ENCODE measurements at places on chromosomes 7 and 10.

DNA sequence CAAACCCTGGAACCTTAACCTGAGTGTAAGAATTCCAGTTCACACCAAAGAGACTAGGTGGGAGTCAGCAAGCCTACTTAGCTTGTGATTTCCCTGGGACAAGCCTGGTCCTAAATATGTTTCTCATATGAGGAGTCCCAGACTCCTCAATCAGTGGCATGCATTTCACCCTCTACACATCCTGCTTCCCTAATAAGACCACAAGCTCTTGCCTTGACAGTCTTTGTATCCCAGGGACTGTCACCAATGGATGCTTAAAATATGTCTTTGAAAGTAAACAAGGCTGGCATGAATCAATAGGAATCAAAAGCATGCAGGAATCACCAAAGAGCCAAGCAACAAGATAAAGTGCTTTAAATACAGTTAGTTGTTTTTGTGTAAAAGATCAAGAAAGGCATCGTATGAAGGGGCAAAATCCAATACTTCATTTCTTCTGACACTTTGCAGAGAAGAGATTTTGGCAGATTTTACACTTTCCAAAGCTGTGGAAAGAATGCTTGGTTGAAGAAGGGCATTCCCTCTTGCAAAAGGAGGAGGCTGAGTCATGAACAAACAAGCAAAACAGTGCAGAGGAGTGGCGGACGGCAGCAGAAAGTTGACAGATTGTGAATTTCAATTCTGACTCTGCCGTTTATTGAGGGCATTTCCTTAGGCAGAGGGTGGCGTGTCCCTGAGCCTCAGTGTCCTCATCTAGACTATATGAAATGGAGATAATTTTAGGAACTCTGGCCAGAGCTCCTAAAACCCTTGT is 8.5 kb upstream of the NFE2L3 start:
- DNase-seq = no peak

DNA sequence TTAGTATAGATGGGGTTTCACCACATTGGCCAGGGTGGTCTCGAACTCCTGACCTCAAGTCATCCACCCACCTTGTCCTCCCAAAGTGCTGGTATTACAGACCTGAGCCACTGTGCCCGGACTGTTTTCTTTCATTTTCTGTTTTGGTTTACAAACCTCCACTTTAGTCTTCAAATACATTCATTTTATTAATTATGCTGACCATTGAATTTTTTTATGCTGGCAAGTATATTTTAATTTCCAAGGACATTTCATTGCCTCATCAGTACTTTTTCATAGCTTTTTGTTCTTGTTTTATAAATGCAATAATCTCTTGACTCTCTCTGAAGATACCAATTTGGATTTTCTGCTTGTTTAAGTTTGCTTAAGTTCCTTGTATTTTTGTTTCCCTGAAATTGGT is 170.5 kb downstream of the CACNB2 start:
- no peak for DNase-seq

DNA sequence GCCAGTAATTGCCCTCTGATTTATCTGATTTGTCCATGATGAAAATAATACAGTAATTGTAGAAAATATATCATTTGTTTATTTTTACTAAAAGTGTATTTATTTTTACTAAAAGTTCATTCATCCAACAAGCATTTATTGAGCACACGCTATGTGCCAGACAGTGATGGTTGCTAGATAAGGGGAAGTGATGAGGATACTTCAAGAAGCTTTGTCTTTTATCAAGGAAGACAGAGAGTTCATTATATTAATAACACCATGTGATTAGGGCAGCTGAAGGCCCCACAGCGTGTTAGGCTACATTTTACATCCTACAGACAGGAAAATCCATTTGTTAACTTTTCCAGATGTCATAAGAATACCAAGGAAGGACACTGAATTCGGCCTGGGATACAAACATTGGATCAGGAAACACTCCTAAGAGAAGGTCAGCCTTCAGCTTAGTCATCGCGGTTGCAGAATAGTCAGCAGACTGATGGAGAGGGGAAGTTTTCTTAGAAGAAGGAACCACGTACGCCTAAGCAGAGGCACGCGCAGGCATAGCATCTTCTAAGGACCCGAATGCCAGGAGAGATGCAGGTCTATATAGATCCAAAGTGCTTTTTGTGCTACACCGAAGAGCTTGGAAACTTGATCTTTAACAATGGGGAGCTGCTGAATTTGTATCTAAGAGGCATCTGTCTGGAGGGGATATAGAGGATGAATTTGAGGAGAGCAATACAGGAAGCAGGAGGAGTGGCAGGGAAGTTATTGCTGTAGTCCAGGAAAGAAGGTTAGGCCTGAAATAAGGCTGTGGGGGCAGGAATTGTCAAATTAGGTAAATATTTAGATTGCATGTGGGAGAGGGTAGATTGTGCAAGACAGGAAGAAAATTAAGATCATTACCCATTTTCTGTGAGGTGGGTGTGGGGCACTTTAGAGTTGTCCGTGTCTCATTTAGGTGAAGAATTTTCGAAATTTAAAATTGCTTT is 85.7 kb downstream of the LRGUK start:
- DNase-seq = no peak

DNA sequence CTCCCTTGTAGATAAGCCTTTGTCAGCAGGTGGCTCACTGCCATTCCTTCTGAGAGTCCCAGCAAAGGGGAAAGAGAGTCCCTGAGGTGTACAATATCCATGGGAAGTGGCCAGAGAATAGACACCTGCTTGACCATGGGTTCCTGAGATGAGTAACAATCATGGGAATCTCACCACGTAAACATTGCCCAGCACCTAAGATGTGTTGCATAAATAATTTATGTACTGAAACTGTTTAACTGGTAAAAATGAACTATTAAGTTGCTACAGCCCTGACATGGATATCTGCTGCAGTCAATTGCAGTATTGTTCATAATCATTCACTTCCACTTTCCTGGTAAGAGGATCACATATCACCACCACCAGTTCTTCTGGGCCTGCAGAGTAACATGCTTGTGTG is 123.8 kb upstream of the INHBA start:
- no peak for DNase-seq

DNA sequence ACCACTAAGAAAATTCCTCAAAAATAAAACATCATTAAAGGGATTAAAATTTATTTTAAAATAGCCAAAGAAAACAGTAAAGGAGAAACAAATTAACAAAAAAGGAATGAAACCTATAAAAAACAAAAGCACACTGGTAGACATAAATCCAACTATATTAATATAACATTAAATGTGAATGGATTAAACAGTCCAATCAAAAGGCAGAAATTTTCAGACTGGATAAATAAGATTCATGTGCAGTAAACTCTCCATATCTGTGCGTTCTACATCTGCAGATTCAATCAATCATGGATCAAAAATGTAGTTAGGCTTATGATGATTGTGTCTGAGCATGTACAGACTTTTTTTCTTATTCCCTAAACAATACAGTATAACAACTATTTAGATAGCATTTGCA is 42.6 kb downstream of the ZNF518A start:
- DNase-seq = no peak

- no peak for DNase-seq
These were observed 59.9 kb downstream of the INSIG1 start for GRCh38 chr7:155357573-155358041.

DNA sequence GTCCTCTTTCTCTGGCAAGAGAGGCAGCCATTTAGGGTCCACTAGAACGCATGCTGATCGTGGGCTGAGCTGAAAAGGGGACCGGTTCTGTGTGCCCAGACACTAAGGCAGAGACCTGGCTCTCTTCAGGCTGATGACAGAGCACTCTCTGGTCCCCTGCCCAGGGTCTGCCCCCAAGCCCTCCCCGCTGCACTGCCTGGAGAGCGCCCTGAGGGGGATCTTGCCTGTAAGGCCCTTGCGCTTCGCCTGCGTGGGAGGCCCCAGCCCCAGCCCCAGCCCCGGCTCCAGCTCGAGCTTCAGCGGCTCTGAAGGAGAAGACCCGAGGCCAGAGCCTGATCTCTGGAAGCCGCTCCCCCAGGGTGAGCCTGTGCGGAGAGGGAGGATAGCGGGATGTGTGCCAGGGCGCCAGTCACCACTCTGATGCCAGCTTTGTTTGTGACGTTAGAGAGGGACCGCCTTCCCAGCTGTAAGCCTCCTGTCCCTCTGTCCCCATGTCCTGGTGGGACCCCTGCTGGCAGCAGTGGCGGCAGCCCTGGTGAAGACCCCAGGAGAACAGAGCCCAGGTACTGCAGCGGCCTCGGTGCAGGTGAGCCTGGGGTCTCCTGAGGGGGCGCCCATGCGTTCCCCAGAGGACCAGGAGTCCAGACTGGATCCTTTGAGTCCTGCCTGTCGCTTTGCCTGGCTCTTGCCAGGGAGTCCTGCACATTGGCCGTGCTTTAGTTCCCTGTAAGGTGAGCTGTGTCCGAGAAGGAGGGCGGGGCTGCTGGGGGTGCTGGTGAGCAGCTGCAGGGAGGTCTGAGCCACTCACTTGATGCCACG is 43.2 kb downstream of the ZNF467 start:
- DNase-seq = no peak

- no peak for DNase-seq
These were observed 192.7 kb upstream of the LRGUK start for GRCh38 chr7:133934262-133934976.

GRCh38 chr10:70981171-70981836 is 92.9 kb upstream of the PCBD1 start:
- no peak for DNase-seq

DNA sequence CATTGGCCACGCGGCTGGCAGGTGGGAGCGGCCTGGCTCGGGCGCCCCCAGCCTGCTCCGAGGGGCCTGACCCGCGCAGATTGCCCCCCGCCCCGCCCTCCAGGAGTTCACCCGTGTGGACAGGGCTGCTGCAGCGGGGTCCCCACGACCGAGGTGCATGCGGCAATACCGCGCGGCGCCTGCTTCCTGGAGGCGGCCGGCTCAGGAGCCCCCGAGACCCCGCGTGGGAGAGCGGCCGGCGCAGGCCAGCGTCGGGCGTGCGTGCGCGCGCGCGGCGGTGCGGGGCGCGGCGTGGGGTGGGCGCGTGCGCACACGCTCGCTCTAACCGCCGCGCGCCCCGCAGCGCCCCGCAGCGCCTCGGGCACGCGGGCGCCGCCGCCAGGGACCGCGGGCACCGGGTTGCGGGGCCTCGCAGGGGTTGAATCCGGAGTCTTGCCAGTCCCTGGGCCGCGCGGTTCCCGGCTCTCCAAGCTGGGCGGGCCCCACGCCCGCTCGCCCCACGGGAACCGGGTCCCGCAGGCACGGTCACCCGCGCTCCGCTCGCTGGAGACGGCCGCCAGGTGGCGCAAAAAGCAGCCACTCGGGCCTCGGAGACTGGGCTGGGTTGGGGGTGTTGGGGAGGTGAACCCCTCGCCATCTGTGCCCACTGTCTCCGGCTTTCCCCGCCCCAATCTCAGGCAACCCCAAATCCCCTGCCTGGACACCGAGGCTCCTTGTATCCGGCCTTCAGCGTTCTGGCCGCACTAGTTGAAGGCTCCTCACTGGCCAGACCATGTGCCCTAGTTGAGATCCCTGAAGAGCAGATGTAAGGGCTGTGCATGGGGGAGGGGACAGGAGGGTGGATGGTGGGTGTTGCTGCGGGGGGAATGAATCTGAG is 1.3 kb upstream of the ACHE start:
- DNase-seq = no peak

GRCh38 chr7:141665208-141666035 is 36.5 kb downstream of the DENND11 start:
- no peak for DNase-seq

DNA sequence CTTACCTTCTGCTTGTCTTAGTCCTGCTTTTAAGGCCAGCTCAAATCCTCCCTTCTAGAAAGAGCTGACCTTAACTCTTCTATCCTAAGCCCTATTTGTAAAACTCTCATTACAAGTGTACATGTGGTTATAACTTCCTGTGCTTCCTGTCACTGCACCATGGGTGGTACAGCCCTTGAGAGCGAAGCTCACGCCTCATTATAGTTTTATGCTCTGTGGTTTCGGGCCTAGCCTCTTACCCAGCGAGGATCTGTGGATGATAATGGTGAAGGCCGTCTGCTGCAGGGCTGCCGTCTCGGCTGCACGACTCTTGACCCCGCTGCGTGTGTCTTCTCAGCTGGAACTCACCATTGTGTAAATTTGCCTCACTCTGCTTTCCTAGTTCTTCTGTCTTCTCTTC is 74.6 kb downstream of the CUL1 start:
- no peak for DNase-seq

- no peak for DNase-seq
These were observed 1281.2 kb upstream of the SORCS1 start for GRCh38 chr10:108445746-108446145.

DNA sequence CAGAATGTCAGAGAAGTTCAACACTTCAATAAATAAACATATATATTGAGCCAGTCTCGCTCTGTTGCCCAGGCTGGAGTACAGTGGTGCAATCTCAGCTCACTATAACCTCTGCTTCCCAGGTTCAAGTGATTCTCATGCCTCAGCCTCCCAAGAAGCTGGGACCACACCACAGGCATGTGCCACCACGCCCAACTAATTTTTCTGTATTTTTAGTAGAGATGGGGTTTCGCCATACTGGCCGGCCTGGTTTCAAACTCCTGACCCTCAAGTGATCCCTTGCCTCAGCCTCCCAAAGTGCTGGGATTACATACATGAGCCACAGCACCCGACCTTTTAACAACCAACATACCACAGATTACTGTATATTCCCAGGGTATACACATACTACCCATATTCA is 134.2 kb downstream of the JMJD1C start:
- no peak for DNase-seq

DNA sequence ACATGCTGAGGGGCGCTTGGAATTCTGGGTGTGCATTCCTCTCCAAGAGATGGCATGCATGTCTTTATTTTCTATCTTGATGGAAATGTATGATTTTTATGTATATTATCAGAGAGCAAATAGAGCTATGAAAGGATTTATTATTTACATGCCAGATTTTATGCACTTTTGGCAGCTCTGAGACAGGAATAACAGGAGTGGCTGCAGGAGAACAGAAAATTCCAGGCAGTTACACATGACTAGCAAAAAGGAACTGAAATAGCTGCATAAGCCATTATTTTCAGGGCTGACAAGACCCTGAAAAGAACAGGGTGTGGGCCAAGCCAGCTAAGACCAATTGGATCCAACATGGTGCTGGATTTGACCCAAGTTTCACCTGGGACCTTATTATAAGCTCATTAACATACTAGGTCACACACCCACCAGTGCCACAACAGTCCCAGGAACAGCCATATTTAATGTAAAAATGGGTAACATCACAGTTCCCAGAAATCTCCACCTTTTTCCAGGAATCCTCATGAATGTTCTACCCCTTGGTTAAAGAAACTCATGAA is 43.2 kb upstream of the ACSL5 start:
- no peak for DNase-seq

DNA sequence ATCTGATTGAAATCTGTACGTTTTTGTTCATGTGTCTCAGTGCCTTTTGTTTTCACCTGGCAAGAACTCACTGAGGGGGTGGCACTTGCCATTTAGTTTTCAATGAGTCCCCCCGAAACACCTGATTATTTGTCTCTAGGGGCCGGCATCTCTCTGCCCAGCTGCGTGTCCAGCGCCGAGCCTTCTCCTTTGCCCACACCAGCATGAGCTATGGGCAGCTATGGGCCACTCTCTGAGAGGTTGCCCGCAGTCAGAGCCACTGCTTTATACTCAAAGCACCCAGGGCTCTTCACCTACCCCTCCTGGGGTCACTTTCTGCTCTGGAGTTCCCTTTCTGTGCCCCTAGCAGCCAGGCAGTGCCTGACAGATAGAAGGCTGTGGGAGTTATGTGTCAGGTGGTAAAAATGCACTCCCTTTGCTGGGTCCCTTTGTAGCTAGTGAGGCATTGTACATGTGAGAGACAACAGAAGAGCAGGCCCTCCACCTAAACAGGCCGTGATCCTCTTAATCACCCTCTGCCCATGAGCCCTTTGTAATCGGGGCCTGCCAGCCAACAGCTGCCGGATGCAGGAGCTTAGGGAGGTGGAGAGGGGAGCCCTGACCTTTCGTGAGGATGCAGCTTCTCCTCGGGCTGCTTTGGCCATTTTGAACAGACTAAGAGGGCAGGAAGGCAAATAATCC is 133.1 kb upstream of the NPS start:
- DNase-seq = no peak

Data from stimulated activated CD8-positive, alpha-beta memory T cell treated with anti-CD3 and anti-CD28 coated beads, Interleukin-4, amount 100 ng/mL, for 4 hours (primary cell).